ENCODE measurements at places on chromosomes 12 and 14.
A peak's percentile ranks its signal among the peaks of the same experiment; 100 is the strongest.

- DNase-seq: no peak
Measured at GRCh38 chr14:32719601-32720000, 219.1 kb upstream of the NPAS3 start.

DNA sequence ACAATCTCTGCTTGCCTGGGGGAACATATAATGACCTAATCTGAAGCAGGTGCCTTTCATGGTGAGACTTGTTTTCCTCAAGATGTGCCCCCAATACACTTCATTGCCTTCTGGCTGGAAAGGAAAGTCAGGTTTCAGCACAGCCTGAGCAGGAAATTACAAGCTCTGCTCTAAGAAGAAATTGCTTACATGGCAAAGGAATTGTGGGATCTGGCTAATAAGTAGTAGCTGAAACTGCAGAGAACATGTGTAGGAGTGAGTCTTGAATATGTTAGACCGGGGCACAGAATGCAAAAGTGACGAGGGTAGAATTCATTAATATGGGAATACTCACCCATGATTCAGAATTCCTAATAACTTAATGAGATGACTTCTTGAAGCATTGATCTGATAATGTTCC, 6.3 kb upstream of the CFAP54 start:
- no peak for DNase-seq

DNA sequence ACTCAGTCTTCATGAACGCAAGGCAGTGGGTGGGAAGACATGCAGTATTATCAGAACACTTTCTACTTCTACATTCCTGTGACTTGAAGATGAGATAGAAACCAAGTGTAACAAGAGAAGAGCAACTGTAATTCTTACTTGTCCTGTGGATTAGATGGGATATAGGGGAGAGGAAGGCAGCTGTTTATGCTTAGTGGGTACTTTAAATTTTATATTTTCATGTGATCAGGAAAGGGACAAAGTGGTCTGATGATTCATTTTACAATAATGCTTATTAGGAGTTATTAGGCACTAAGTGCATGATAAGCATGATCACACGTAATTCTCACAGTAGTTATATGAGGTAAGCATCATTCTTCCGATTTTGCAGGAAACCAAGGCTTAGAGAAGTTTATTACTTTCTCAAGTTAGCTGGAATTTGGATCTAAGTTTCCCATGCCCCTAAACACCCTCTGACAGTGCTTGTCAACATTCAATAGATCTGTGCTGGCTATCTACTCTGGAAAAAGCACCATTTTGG, 52.7 kb downstream of the PTGER2 start:
- DNase-seq: no peak

DNA sequence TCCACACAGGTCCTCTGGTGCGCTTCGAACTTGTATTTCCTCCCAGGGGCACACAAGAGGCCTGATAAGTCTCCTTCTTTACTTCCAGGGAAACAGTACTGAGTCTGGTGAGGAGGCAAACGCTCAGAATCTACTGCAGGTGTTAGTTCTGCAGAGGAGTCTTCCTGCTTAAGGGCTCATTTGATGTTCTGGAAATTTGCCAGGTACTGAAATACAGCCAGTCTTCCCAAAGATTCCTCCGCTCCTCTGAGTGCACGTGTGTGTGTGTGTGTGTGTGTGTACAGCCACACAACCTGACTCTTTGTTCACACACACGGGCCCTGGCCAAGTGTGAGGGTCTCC, 92.0 kb downstream of the FBXL14 start:
- no peak for DNase-seq

DNA sequence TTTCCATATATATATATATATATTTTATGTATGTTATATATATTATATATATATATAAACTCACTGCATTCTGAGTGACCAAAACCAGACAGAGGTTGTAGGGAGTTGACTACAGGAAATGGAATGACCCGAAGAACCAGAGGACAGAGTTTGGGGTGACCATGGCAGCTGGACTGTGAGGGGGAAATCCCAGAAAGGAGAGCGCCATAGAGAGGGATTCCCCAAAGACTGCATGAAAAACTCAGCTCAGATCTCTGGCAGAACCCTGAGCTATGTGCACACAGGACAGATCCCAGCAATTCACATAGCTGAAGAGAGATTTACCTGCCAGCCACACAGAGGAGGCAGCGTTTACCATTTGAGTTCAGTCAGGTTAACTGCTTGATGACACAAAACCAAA, 19.7 kb upstream of the INF2 start:
- no peak for DNase-seq

DNA sequence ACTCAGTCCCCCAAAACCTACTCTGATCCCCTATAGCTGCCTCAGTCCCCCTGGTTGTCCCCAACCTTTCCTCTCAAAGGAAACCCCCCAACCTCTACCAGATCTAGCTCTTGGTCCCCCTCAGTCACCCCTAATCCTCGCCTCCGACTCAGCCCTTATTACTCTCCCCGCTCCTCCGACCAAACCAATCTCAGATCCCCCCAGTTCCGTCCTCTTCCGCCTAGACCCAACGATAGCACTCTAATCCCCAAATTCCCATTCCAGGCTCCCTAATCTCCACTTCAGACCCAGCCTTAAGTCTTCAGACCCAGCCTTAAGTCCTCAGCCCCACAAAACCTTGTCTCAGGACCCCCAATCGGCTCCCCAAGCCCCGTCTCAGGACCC, 612 bp downstream of the VPS37B start:
- no peak for DNase-seq

DNA sequence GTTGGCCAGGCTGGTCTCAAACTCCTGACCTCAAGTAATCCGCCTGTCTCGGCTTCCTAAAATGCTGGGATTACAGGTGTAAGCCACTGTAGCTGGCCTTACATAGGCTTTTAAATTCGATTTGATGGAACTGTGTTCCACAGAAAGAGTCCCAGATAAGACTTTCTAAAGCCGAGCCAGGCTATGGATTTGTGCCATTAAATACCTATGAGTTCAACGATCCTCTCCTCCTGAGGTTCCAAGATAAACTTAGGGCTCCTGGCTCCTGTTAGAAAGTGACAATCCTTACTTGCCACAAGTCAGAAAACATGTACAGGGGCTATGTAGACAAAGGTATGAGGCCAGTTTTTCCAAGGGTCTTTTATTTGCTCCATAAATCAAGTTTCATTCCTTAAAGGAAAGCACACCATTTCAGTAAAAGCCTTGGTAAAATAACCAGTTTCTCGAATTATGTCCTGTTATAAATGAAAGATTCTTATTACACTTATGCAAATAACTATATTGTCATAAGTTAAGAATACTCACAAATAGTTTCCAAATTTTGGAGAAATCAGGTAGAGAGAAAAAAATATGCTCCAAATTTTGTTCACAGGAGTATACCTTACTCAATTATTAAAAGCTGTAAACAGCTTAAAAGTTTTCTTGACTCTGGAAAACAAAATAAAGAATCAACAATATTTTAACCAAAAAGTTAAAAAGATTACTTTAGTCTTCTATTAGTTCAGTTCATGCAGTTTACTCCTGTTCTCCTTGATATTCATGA, 36.1 kb upstream of the LRRK2 start:
- no peak for DNase-seq

GRCh38 chr14:68819260-68819691, 26.4 kb upstream of the ZFP36L1 start:
- DNase-seq: peak; percentile 23

- DNase-seq: no peak
Measured at GRCh38 chr14:91149462-91149861, 35.6 kb downstream of the DGLUCY start.

GRCh38 chr12:102673606-102674005, 193.2 kb upstream of the IGF1 start:
- DNase-seq: no peak

DNA sequence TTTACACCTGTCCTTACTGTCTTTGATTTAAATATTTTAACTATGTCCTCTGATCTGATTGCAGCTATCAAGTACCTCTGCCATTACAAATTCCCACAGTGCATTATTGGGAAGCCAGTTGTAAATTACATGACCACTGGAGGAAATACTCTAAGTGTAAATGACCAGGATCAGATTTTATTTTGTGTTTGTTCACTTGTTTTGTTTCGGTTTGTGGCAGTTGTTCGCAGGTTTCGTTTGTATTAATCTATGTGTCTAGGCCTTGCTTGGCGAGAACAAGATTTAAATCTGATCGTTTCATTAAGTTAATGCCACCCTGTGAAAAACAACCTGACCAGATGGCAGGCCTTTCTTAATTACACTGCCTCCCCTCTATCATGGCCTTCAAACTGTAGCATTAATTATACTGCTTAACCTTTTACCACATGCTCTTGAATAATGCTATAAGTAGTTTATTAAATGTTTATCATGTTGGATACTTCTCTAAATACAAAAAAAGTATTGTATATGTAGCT, 990.1 kb downstream of the TMTC2 start:
- DNase-seq: no peak

- DNase-seq: no peak
Measured at GRCh38 chr12:48013287-48013686, 9.0 kb upstream of the COL2A1 start.

Measured in stimulated activated naive CD4-positive, alpha-beta T cell treated with Interleukin-2 at 50 U/mL for 16 hours (primary cell).